ENCODE measurements at places on chromosomes 2 and 18.

DNA sequence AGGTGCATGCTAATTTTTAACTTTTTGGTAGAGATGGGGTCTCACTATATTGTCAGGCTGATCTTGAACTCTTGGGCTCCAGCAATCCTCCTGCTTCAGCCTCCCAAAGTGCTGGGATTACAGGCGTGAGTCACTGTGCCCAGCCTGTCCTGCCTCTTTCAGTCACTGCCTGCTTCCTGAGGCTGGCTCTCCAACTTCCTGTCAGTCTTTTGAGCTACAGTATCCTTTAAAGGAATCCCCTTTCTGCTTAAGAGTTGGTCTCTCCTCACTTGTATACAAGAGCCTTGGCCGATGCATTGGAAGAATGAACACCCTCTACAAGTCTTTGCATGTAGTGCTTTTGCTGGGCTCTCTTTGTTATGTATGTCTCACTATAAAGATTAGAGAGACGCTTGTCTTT lies 88.4 kb upstream of the SMAD2 start:
- no peak for DNase-seq

GRCh38 chr2:86027196-86027921 lies 78.3 kb downstream of the POLR1A start:
- DNase-seq: no peak

- no peak for DNase-seq
Observed at GRCh38 chr2:155424518-155424917, 726.0 kb downstream of the KCNJ3 start.

- no peak for DNase-seq
Observed at GRCh38 chr2:130832296-130832940, 4.3 kb upstream of the ARHGEF4 start.
